ENCODE measurements at places on chromosomes 11 and 22. TPM values are rescaled to one million over a fixed set of nuclear protein-coding genes. Genes with fewer than 3 reads are reported as not detected.

- no peak for DNase-seq
These were observed 63.3 kb upstream of the RTL6 start for GRCh38 chr22:44561139-44561840.

The KCNK7 gene
- 0.41 TPM for total RNA-seq

The CHST1 gene
- 6.5 TPM for total RNA-seq

DNA sequence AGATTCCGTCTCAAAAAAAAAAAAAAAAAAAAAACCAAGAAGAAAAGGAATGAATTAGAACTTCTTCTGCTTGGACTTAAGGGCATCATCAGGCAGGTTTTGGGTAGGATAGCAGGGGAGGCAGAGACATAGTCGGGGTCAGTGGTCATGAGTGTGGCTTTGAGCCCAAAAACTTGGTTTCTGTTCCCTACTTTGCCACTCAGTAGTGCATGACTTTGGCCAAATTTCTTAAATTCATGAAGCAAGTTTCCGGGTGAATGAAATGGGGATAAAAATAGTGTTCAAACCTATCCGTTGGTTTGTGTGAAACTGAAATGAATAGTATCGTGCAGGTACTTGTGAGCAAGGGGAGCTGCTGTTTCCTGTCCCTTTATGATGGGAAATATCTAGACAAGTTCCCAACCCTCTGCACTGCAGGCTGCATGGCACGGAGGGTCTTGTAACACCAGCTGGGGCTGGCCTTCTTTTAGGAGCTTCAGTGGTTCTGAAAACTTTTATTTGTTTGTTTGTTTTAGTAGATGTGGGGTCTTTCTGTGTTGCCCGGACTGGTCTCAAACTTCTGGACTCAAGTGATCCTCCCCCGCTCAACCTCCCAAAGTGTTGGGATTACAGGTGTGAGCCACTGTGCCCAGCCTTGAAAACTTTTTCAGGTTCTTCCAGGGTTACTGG lies 18.4 kb downstream of the NEAT1 start:
- DNase-seq, result no peak

GRCh38 chr11:79285756-79286155 lies 155.1 kb downstream of the TENM4 start:
- no peak for DNase-seq

DNA sequence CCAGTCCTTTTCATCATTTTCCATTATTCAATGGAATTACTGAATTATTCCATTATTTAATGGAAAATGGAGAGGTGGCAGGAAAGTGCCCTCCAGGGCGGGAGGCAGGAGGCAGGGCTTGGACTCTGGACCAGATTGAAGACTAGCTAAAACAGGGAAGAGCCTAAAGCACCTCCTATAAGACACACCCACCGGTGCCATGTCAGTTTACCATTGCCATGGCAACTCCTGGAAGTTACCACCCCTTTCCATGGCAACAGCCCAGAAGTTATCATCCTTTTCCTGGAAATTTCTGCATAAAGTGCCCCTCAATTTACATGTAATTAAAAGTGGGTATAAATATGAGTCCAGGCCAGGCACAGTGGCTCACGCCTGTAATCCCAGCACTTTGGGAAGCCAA lies 443.7 kb downstream of the TBC1D22A start:
- DNase-seq, result no peak

- no peak for DNase-seq
These were observed 276.9 kb downstream of the FAM76B start for GRCh38 chr11:95512682-95513081.

- DNase-seq, result no peak
These were observed 9.1 kb downstream of the TPBGL start for GRCh38 chr11:75249704-75250103.

The FERMT3 gene
- 71.5 TPM for total RNA-seq

Measured in heart left ventricle (tissue), 16 donors.